CMK (cell line): ENCODE measurements at places on chromosomes 4 and X.

DNA sequence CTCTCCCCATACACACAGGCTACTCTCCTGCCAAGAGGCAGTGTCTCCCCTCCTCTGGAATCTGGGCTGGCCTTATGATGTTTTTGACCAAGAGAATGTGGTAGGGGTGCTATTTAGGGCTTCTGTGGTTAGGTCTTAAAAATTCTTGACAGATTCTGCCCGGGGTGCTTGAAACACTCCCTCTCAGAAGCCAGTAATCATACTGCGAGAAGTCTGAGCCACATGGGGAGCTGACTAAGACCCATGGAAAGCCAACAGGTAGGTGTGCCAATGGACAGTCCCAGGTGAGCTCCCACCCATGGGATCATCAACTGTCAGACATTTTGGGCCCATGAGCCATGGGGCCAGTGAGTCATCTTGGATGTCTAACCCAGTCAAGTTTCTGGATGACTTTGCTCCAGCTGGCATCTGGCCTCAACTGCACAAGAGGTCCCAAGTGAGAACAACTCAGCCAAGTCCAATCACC lies 315.7 kb downstream of the FBXW7 start:
- no peak for DNase-seq

DNA sequence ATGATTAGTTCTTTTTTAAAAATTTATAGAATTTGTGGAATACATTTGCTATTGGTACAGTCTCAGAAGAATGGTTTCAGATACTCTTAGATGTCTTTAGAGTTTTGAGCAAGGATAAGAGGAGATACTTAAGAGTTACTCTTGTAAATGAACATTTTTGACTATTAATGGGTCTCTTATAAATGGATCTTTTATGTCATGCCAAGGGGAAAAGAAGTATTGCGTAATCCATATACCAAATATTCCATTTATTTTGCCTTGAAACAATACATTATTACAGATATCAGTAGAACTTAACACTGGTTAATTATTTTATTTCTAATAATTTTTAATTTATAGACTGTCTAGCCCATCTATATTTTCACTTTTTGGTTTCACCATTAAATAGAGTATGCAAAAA lies 17.2 kb upstream of the DCAF4L1 start:
- no peak for DNase-seq

GRCh38 chr4:166308647-166309046 lies 435.6 kb downstream of the TLL1 start:
- DNase-seq, result no peak

GRCh38 chr4:90375081-90375480 lies 247.9 kb downstream of the CCSER1 start:
- no peak for DNase-seq

DNA sequence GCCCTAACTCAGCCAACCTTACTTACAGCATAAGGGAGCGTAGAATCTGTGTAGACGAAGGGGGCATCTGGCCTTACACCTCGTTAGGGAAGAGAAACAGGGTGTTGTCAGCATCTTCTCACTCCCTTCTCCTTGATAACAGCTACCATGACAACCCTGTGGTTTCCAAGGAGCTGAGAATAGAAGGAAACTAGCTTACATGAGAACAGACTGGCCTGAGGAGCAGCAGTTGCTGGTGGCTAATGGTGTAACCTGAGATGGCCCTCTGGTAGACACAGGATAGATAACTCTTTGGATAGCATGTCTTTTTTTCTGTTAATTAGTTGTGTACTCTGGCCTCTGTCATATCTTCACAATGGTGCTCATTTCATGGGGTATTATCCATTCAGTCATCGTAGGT lies 14.6 kb downstream of the PLP1 start:
- DNase-seq, result no peak

GRCh38 chrX:13126775-13127174 lies 82.4 kb upstream of the FAM9C start:
- no peak for DNase-seq
